Stimulated activated CD8-positive, alpha-beta memory T cell treated with anti-CD3 and anti-CD28 coated beads, Interleukin-2, amount 100 ng/mL, for 1 hour (primary cell): ENCODE measurements at places on chromosomes 3 and 15.

GRCh38 chr3:18723206-18723810 is 298.2 kb upstream of the SATB1 start:
- DNase-seq: no peak

DNA sequence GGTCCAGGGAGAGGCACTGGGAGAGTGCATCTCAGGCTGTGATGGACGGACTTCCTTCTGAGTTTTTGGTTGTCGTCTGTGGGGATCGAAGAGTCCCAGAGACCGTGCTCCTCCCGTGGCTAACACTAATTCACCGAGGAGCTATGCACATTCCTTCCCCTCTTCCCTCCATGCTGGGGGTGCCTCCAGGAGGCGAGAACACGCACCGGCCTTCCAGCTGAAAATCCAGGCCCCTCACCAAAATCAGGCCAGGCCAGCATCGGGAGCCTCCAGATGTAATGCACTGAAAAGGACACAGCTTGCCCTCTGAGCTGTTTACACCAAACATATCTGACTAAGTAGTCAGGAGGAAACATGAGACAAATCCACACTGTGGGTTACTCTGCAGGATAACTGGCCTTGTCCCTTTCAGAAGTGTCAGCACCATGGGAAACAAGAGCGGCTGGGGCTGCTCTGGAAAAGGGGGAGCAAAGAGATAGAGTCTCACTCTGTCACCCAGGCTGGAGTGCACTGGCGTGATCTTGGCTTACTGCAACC is 5.5 kb downstream of the RNU5B-1 start:
- no peak for DNase-seq

DNA sequence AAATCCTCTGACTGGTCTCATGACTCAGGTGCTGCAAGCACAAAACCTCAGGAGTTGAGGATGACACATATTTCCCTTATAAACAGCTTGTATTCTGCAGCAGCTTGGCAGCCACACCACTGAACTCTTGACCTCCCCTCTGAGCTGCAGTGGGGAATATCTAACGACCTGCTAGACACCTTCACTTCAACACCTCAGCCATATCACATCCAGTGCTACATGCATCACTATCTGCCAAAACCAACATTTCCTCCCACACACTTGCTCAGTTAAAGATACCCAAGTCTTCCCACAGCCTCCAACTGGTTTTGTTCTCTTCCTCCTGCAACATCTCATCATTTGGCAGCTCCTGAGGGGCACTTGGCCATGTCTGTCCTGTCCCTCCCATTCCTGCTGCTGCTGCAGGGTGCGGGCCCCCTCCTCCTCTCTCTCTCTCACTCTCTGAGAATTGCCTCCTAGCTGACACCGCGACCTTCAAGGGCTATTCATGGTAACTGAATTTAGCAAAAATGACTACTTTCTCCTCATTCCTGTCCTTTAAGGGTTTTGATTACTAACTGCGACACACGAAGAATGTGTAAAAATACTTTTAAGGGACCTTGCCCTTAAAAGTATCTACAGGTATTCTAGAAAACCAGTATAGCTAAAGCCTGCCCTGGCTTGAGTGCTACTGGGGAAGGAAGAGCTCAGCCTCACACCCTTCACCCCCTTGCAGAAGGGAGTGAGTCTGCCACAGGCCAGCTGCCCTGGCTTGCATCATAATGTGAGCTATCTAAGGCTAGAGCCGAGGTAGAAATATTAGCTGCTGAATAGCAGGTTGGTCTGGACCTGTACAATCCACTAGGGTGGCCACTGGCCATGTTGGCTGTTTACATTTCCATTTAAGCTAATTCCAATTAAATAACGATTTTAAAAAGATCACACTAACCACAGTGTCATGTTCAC is 5.0 kb upstream of the CCR9 start:
- peak; percentile 29 for DNase-seq

DNA sequence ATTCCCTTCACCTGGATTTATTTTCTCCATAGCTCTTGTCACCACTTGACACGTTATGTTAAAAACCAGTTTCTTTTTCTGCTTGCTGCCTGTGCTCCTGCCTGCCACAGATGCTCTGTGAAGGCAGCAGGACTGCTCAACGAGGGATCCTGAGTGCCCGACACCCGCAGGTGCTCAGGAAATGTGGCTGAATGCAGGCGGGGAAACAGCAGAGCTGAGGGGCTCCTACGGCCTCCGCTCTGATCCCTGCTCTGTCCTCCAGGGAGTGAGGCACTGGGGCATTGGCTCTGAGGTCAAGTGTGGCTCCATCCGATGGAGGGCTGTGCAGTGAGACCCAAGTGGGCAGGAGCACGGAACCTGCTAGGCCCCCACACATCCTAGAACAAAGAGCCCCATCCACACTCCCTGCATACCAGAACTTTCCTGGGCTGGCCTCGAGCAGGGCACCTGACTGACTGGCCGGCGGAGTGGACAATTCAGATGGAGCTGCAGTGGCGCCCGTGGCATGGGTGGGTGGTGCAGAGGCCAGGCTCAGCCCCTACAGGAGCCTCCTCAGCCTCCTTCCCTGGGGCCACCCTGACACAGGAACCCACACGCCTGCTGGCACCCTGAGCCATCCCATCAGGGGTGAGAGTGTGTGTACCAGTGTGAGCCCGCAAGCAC is 27.9 kb downstream of the IQSEC1 start:
- DNase-seq: no peak

DNA sequence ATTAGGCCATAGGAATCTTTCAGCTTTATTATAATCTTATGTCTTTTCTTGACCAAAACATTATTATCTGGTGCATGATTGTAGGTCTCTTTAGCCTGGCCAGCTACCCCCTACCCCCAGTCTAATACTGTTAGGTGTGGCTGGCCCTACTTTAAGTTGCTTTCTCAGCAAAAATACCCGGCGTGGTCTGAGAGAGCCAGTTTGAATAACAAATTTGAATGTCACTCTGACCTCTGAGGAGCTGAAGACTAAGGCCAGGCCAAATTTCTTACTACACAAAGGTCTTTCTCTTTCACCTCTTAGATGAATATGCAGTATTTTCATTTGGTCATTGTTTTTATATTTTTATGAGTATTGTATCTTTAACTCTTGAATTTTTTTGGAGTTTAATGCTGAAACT is 188.5 kb upstream of the MLF1 start:
- no peak for DNase-seq

GRCh38 chr3:42505849-42506410 is 3.5 kb downstream of the VIPR1 start:
- DNase-seq: no peak
